Activated naive CD4-positive, alpha-beta T cell treated with anti-CD3 and anti-CD28 coated beads, Interleukin-2, amount 50 U/mL, for 72 hours (primary cell): ENCODE measurements at places on chromosomes 6 and 20.

DNA sequence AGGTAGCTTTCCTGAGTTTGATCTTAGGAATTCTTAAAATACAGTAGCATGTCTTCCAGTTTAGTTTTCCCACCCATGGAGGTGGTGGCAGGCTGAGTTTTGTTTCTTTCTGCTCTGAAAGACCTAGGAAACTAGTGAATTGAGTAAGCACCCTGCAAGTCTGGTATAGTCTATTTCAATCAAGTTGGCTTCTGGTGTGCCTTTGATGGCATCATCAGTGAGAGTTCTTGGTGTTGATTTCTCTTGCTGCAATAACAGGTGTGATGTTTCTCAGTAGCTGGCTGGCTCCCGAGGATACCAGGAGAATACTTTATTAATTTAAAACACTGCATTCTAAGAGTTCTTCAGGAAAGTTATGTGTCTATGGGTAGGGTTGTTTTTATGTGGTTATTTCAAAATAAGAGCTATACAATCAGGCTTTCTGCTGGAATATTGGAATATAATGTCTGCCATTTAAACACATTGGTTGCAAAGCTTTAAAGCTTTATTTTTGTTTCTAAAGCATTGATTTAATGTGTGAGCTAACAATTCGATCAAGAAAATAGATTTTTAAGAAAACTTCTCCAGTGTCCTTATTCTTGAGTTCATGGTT lies 19.0 kb downstream of the VAPB start:
- peak; percentile 38 for DNase-seq

GRCh38 chr20:51125780-51126179 lies 102.9 kb upstream of the KCNG1 start:
- no peak for DNase-seq

GRCh38 chr6:151051164-151051563 lies 185.7 kb downstream of the MTHFD1L start:
- no peak for DNase-seq

- DNase-seq: no peak
Observed at GRCh38 chr6:116779573-116780164, 14.2 kb upstream of the FAM162B start.

DNA sequence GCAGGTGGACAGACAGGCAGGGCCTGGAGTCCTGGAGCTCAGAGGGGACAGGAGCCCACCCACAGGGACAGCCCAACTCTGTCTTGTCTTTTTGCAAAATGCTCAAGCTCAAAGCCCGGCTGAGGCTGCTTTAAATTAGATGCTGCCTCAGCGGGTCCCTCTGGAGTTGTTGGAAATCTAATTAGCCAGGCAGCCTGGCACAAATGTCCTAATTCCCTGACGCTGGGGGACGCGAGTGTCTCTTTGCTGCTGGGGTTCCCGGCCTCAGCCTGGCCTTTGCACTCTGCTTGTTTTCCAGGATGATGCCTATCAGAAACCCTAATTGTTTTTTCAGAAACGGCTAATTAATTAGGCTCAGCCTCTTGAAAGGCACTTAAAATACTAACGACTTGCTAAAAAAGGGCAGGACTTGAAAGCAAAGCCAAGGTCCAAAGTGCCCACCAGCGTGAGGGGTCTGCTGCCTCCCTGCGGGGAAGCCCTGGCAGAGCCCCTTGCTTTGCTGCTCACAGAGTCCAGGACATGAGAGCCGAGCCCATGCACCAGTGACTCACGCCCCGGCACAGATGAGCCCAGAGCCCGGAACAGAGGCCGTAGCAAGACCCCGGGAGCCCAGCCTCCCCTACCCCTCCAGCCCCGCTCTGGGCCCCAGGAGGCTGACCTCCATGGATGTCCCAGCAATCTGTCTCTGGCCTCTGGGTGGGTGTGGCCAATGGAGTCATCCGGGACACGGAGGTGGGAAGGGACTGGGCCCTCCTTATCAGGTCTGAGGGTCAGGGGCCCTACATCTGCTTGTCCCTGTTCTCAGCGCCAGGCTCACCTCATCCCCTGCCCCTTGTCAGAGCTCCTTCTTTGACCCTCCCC lies 46.0 kb upstream of the BHLHE23 start:
- peak; percentile 33 for DNase-seq

GRCh38 chr20:40697541-40697940 lies 8.5 kb upstream of the MAFB start:
- DNase-seq: no peak

GRCh38 chr20:32510601-32511357 lies 74.4 kb downstream of the NOL4L start:
- DNase-seq: peak; percentile 57

GRCh38 chr6:168666699-168667427 lies 225.9 kb downstream of the SMOC2 start:
- no peak for DNase-seq

DNA sequence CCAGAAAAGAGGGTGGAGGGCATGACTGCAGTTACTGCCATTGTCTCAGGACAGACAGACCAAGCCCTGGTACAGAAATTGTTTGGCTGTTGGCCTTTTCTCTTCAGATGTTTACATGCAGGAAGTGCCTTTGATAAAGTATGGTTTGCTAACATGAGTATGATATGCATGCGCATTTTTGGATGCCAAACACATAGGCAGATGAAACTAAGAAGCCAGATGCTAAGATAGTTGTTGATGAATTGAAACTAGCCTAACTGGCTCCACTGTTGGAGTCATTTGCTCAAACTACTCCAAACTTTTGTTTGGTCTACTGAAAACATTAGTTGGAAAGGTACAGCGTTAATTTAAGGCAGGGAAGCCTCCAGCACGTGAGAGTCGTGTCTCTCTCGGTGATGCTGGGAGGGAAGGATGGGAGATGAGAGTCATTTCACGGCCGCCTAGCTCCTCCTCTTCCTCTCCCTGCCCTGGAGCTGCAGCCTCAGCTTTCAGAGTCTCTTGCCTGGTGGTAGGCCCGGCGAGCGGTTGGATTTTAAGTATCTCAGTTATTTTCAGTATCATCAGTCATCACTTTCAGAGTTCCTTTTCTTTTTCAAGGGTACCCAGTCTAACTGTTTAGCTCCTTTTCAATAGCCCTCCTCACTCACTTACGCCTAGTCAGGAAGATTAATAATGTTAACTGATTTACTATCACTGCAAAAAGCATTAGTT lies 29.7 kb downstream of the RREB1 start:
- peak; percentile 62 for DNase-seq

GRCh38 chr6:42846505-42846904 lies 32.9 kb upstream of the RPL7L1 start:
- DNase-seq: no peak

DNA sequence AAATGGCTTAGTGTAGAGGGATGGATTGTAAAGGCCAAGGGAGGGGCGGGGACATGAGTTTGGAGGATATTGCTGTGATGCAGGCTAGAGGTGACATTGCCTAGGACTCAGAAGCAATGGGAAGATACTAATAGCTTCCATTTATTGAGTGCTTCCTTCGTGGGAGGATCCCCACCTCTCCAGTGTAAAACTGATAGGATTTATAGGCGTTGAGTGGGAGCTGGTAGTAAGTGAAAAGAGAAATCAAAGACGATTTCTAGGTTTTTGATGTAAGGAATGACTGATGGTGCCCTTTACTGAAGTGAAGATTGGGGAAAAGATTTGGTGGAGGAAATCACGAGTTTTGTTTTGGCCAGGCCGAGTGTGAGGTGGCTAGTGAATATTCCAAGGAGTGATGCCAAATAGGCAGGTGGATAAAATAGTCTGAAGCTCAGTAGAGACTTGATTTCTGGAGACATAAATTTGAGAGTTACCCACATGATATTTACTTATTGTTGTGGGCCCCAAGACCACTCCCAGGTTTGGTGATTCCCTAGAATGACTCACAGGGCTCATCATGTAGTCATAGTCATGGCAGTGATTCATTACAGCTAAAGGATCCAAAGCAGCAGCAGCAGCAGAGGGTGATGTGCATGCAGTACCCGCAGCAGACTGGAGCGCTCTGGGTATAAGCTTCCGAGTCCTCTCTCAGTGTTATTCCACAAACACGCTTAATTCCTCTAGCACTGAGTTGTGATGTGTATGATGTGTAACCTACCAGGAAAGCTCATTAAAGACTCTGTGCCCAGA lies 10.2 kb downstream of the RPRD1B start:
- DNase-seq: peak; percentile 16
